Mesendoderm (in vitro differentiated cells): ENCODE measurements at places on chromosomes 6 and 20.

GRCh38 chr20:19308146-19308545, 95.7 kb downstream of the SLC24A3 start:
- no peak overlapping the region for H3K27ac ChIP-seq
- H3K4me3 ChIP-seq, result no peak overlapping the region
- no peaks in the 10 kb centered on the region for H3K36me3 ChIP-seq
- H3K4me1 ChIP-seq, result no peaks in the 10 kb centered on the region
- H3K27me3 ChIP-seq, result no peaks in the 10 kb centered on the region

- H3K4me1 ChIP-seq, result no peaks in the 10 kb centered on the region
- no peak for DNase-seq
- no peaks in the 10 kb centered on the region for H3K27me3 ChIP-seq
These were observed 34.8 kb downstream of the PSMG4 start for GRCh38 chr6:3293271-3294155.

DNA sequence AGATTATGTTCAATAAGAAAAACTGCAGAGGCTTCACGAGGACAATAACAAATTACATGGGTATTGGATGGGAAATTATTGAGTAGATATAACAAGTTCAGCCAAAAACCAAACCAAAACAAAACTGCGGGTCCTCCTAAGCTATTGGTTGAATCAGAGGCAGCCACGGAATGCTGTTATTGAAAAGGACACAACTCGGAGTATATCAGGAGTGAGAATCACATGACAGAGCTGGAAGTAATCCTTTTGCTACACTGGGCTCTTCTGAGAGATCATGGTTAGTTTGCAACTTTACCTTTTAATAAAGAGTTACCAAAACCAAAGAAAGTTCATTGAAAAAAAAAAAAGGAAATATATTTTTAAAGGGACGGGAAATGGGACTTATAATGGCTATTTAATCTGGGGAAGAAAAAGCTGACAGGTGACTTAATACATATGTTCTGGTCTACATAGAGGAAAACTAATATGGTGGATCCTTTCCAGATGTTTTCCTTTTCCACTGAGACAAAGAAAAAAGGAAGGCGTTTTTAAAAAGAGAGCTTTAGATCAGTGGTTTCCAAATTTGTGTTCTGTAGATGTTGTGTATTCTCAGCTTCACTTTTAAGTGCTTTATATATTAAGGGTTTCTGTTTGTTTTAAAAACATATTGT, 6.9 kb upstream of the CITED2 start:
- H3K4me1 ChIP-seq, result peaks cover 8% of the 10 kb centered on the region
- no peaks in the 10 kb centered on the region for H3K27me3 ChIP-seq
- no peak for DNase-seq
- H3K4me3 ChIP-seq, result no peak overlapping the region

DNA sequence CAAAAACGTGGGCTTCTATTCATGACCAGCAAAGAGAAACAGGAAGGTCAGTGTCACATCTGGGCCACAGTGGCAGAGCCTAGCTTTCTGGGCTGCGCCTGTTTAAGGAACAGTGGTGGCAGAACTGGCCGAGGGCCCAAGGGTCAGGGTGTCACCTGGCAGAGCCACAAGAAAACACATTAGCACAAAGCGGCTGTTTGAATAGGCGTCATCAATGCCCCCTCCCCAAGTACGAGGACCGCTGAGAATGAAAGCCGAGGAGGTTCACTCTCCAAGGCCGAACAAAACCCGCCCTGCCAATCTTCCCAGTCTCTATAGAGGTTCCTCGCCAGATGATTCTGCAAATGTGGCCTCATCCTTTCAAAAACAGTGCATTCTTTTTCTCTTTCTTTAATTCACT, 125.2 kb upstream of the TRAF3IP2 start:
- H3K36me3 ChIP-seq, result no peaks in the 10 kb centered on the region
- peaks cover 9% of the 10 kb centered on the region for H3K4me1 ChIP-seq
- no peak for DNase-seq
- H3K4me3 ChIP-seq, result no peak overlapping the region

DNA sequence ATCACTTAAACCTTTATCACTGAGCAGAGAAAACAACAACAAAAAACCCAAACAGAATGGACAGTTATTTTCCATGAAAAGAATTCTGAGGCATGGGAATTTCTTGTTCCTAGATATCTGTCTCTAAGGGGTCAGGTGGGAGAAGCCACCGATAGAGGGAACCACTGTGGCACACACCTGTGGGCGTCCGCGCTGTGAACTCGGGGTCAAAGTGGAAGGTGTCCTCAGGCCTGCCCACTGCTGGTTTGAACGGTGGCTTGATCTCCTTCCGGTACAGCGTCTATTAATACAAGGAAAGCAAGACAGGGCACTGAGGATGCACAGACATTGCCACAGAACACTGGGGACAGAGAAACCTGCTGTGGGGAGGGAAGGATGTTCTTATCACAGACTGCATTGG, 76.5 kb upstream of the MPC1 start:
- no peak for DNase-seq
- no peaks in the 10 kb centered on the region for H3K27me3 ChIP-seq
- no peaks in the 10 kb centered on the region for H3K4me1 ChIP-seq
- H3K36me3 ChIP-seq, result no peaks in the 10 kb centered on the region

DNA sequence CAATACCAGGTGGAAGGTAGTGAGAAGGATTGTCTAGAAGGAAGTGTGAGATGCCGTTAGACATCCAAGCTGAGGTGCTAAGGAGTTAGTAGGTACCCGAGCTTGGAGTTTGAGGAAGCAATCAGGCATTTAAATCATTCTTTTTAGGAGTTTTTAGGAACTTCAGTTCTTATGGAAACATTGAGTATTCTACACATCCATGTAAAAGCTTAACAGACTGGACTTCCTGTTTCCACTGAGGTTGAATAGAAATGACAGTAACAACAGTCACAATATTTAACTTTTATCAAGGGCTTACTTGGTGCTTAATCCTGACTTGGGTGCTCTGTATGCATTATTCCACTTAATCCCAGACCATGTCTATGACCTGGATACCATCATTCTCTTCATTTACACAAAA, 136.4 kb downstream of the UST start:
- no peak overlapping the region for H3K4me3 ChIP-seq
- no peak overlapping the region for H3K27ac ChIP-seq
- H3K4me1 ChIP-seq, result peaks cover 11% of the 10 kb centered on the region
- H3K36me3 ChIP-seq, result no peaks in the 10 kb centered on the region

- H3K4me3 ChIP-seq, result no peak overlapping the region
- DNase-seq, result no peak
These were observed 51.7 kb downstream of the UQCC1 start for GRCh38 chr20:35360033-35360432.

DNA sequence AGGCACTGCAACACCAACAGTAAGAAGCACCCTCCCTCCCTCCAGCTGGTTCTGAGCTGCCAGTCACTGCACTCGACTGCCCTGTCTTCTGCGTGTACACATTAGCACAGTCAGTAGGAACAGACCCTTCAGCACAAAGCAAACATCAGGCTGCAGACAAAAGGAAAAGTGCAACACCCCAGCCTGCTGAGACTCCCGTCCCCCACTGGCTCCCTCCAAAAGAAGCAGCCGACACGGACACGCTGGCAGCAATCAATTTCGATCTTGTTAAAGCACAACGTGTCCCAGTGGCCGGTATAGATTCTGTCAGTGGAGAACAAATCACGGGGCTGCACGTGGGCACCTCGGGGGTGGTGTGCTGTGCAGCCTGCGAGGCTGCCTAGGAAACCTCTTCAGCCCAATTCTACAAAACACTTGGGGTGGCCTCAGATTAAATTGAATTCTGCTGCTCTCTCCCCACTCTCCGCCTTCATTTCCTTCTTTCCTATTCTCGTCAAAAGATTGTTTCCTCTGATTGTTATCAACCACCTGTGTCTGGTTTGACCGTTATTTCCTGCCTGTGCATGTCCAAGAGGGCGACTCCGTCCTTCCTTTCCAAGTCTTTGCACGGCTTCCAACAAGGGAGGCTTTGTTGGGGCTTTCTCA, 38.7 kb downstream of the TRAF3IP2 start:
- no peaks in the 10 kb centered on the region for H3K4me1 ChIP-seq
- no peaks in the 10 kb centered on the region for H3K36me3 ChIP-seq
- no peak overlapping the region for H3K27ac ChIP-seq
- H3K27me3 ChIP-seq, result no peaks in the 10 kb centered on the region

DNA sequence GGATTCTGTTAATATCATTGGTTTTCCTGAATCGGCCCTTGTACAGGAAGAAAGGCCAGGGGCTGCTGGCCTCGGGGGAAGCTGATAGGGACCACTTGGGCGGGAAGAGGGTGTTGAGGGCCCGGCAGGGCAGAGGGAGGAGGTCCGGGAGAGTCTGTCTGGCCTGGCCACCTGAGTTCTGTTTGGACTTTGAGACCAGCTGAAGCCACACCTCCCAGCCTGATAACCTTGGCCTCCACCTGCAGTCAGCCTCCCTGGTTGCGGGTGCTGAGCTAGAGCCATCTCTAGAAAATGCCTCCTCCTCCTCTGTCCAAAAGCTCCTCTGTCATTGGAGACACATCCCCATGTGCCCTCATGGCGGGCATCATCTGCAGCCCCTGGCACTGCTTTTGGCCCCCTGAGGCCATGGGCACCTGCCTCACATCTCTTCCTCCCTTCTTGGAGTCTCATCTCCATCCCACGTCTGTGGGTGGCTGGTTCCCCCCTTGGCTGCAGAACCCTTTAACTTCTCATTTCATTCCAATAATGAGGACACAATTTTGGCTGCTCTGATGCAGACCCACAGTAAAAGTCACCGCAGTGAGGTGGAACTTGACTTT, 16.6 kb downstream of the APCDD1L start:
- H3K4me3 ChIP-seq, result no peak overlapping the region
- no peaks in the 10 kb centered on the region for H3K4me1 ChIP-seq
- no peaks in the 10 kb centered on the region for H3K36me3 ChIP-seq
- no peak for DNase-seq
- no peak overlapping the region for H3K27ac ChIP-seq

GRCh38 chr6:41428996-41429421, 93.6 kb downstream of the NCR2 start:
- DNase-seq, result peak; percentile 66
- H3K27ac ChIP-seq, result no peak overlapping the region
- peaks cover 31% of the 10 kb centered on the region for H3K27me3 ChIP-seq
- peaks cover 2% of the 10 kb centered on the region for H3K4me1 ChIP-seq
- H3K4me3 ChIP-seq, result no peak overlapping the region
- H3K36me3 ChIP-seq, result no peaks in the 10 kb centered on the region

DNA sequence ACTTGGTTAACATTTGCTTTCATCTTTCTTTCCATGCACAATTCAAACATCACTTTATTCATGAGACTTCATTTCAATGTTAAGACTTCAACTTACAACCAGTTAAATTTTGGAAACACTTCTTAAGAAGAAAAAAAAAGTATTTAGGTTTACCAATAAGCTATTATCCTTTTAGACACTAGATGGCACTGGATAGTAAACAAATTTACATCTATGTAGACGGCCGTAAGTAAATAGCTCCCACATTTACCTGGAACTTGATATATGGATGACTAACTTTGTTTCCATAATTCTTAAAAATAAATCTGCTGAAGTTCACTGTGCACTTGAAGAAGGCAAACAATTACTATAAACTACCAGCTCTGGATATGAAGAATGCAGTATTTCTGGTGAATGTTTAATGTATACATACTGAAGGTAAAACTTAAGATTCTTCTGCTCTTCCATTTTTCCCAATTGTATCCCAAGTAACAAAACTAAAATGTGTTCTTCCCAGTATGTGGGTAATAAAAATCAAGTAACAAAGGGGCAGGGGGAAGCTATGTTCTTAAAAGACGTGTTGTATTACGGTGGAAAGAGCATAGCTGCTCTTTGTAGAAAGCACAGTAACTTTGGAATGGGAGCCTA, 130.6 kb upstream of the C6orf118 start:
- H3K4me1 ChIP-seq, result no peaks in the 10 kb centered on the region
- no peaks in the 10 kb centered on the region for H3K36me3 ChIP-seq
- H3K27me3 ChIP-seq, result no peaks in the 10 kb centered on the region
- DNase-seq, result peak; percentile 63
- no peak overlapping the region for H3K27ac ChIP-seq
- no peak overlapping the region for H3K4me3 ChIP-seq

GRCh38 chr20:22507240-22507961, 77.0 kb downstream of the FOXA2 start:
- H3K4me1 ChIP-seq, result peaks cover 4% of the 10 kb centered on the region
- H3K36me3 ChIP-seq, result no peaks in the 10 kb centered on the region
- H3K27ac ChIP-seq, result no peak overlapping the region
- no peak for DNase-seq

DNA sequence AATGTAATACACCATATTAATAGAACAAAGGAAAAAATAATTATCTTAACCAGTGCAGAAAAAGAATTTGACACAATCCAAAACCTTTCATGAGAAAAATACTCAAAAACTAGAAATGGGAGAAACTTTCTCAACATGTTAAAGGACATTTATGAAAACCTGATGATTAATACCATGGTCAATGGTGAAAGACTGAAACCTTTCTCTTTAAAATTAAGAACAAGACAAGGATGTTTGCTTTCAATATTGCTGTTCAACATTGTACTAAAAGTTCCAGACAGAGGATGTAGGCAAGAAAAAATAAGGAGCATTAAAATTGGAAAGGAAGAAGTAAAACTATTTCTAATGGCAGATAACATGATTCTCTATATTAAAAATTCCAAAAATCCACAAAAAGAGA, 981.3 kb upstream of the FLRT3 start:
- H3K4me3 ChIP-seq, result no peak overlapping the region
- H3K27ac ChIP-seq, result no peak overlapping the region
- H3K4me1 ChIP-seq, result no peaks in the 10 kb centered on the region
- no peaks in the 10 kb centered on the region for H3K27me3 ChIP-seq

- H3K36me3 ChIP-seq, result no peaks in the 10 kb centered on the region
- peak; percentile 58 for DNase-seq
- no peaks in the 10 kb centered on the region for H3K27me3 ChIP-seq
- H3K4me3 ChIP-seq, result no peak overlapping the region
- H3K27ac ChIP-seq, result no peak overlapping the region
These were observed 267.6 kb upstream of the FAM83B start for GRCh38 chr6:54579011-54579410.

DNA sequence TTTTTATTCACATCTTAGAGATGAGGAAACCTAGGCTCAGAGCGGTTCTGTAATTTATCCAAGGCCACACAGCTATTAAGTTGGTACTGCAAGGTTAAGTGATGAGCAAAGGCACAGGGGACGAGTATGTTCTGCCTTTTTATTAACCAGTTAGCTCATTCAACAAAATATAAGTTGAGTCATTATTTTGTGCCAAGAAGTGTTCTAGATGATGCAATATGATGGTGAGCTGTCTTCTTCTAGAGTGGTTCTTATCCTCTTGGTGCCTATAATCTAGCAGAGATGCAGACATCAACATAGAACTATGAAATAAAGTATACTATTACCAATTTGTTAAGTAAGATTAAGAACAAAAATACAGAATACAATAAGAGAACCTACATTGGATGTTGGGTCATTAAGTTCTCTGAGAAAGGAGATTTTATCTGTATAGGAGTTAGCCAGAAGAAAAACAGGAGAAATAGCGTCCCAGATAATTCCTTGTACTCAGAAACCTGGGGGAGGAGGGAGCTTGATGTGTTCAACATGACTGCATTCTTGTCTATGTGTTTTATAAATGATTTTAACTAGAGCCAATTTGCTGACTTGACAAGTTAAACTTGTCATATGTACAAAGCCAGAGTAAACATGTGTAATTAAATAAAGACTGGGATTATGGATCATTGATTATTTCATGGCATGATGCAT, 122.3 kb downstream of the TBXT start:
- H3K4me1 ChIP-seq, result peaks cover 6% of the 10 kb centered on the region
- no peak overlapping the region for H3K27ac ChIP-seq
- no peaks in the 10 kb centered on the region for H3K27me3 ChIP-seq
